Mesenteric fat pad (tissue), 1 donor: ENCODE measurements at places on chromosomes 3 and 15. TPM values are rescaled to one million over a fixed set of nuclear protein-coding genes. Genes with fewer than 3 reads are reported as not detected.

DNA sequence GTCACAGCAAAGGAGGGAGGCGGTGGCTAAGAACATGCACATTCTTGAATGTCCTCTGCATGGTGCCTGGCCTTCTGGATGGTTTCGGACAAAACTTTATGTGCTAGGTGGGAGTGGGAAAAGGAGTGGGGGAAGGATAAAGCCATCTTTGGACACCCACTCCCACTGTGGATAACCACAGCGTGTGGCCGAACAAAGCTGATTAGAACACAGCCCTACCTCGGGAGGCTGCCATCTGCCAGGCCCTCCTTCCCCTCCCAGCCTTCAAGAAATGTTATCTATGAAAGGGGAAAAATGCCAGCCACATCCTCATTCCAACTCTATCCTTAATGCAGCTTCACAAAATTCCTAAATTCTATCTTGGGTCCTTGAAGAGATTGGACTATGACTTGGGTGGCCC lies 18.8 kb downstream of the AMOTL2 start:
- no peak for DNase-seq

DNA sequence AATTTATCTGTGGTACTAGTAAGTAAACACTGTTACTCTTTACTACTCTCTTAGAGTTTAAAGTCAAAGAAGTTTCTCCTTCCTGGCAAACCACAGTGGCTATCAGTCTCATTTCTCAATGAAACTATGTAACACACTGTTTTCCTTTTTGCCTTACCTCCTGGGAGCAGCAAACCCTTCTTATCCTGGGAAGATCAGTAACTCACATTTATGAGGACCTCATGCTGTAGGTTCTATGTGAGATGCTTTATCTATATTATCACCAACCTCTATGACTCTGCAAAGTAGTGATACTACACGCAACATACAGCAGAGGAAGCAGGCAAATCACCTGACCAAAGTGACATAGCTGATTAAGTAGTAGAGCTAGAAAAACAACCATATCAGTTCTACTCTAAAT lies 35.3 kb downstream of the PBRM1 start:
- no peak for DNase-seq

DNA sequence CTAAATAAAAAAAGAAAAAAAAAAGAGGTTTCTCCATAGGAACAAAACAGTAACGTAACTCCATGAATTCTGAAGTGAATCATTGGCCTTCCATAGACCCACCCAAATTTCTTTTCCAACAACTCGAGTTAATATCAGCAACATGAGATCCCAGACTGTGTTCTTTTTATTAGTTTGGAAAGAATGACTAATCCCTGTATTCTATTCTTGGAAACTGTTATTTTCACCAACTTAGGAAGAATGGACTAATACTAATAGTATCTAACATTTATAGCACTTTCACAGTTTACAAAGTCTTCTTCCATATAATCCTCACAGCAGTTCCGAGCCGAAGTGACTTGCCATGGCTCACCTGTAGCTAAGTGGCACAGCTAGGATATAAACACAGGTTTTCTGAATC lies 72.7 kb upstream of the SLC4A7 start:
- DNase-seq = no peak

DNA sequence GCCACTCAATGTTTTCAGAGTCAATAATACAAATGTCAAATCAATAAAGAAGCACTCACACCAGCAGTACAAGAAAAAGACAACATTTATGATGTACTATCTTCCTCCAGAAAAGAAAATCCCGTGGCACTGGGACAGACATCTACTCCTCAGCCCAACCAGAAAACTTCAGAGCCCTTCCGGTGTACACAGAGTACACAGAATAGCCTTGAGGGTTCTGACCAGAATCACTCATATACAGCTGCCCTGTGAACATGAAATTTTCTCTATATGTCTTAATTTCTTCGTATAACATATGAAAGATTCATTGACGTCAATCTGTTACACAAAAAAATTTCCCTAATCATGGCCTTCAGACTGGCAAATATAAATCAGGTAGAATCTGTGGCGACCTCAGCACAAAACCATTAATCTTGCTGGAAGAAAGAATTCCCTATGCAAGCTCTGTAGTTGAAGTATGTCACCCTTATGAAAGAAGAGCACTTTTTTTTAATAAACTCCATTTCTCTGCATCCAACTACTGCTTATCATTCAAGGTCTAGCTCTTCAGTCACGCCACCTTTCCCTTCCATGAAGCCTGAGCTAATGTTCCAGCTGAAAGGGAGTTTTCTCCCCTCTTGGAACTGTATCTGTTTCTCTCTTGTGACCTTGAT lies 53.8 kb upstream of the PLAAT1 start:
- DNase-seq = no peak

Gene ETV5
- 25.0 TPM for total RNA-seq

- DNase-seq = no peak
Observed at GRCh38 chr3:96430079-96430478, 384.3 kb upstream of the EPHA6 start.

GRCh38 chr3:196039359-196039758 lies 42.5 kb downstream of the TFRC start:
- DNase-seq = no peak
